Muscle of leg (tissue), 16 donors: ENCODE measurements at places on chromosomes 1 and 21.

- DNase-seq, result no peak
Measured at GRCh38 chr21:42956824-42957630, 17.3 kb upstream of the PKNOX1 start.

DNA sequence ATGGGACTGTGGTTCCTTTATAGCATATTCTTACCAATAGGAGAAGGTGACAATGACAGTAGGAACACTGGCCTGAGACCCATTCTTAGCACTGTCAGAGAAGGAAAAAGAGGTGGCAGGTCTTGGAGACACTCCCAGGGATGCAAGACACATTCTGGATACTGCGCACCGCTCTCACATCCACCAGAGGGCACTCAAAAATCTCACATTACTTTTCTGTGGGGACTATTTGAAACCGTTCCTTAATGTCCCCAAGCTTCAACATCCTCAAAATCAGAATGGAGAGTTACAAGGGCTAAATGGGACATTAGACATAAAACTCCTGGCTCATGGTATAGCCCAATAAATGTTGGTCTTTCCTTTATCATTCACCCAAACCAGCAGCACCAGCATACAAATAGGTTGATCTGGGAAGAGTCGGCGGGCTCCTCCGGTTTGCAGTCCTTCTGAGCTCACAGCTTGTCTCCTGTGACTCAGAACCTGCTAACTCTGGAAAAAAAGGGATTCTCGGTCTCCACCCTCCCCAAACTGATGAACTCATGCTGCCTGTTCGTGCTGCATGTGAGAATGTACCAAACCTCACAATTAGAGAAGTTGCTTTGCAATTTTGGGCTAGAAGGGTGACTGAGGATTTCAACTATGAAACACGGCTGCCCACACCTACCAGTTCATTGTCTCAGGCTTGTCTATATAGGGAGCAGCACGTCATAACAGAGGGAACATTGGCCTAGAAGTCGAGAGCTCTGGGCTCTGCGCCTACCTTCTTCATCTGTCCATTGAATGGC, 40.2 kb downstream of the IL12RB2 start:
- peak; percentile 63 for DNase-seq

- DNase-seq, result no peak
Measured at GRCh38 chr21:37878946-37879660, 37.2 kb downstream of the KCNJ6 start.

DNA sequence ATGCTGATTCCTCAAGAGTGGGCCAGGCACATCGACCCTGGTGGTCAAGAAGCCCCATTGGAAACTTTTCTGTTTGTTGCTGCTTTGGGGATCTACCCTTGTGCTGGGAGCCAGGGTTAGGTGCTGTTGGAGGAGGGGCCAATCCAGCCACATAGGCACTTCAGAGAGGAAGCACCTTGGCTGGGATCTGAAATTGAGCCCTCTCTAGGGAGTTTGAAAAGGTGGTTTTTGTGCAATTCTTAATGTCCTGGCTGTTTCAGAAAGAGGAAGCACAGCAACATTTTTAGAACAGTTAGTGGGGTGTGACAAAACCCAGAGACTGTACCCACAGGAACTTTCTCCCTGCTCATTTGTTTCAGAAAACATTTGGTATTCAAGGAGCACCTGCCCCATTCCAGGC, 17.2 kb upstream of the BEND5 start:
- no peak for DNase-seq

DNA sequence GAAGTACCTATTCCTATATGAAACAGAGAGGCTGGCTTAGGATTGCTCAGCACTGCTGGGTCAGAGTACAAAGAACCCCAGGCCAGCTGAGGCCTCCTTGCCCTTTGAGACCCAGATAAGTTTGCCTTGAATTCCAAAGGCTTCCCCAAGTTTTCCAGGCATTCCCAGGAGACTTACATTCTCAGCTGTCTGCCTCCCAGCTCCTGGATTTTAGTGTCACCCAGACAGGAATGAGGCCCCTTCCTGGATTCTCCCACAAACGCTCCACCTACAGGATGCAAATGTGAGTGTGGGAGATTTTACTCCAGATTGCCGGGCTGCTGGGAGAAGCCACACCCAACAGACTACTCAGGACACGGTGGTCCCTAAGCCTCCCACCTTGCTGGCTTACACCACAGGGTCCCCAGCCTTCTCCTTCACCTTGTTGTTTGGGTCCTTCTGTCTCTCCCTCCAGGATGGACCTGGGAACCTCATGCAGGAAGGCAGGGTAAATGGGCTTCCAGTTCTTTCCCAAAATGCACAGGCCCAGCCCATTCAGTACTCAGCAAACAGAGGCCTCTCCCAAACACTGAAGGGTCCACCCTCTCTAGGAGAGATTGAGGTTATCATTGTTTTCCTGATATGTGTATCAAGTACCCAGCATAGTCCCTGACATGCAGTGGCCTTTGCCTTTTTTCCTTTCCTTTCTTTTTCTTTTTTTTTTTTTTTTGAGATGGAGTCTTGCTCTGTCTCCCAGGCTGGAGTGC, 10.6 kb downstream of the RHBG start:
- DNase-seq, result no peak

GRCh38 chr1:6223617-6224016, 12.1 kb downstream of the ICMT start:
- DNase-seq, result no peak

GRCh38 chr1:22878626-22879025, 94.0 kb downstream of the LACTBL1 start:
- DNase-seq, result no peak

- peak; percentile 57 for DNase-seq
Measured at GRCh38 chr1:108200687-108201051, 526 bp upstream of the SLC25A24 start.

- DNase-seq, result no peak
Measured at GRCh38 chr1:109275706-109276345, 7.1 kb downstream of the PSRC1 start.

DNA sequence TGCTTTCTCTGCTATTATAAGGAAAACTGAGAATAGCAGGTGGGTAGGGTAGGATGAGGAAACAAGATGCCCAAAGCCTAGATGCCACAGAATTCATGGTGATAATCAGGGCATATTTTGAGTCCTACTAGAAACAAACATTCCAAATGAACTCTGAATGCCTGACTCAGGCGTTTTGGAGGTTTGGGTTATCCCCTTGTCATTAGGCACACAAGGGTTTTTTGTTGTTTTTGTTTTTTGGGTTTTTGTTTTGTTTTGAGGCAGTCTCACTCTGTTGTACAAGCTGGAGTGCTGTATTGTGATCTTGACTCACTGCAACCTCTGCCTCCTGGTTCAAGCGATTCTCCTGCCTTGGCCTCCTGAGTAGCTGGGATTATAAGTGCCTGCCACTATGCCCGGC, 19.2 kb downstream of the SYNC start:
- DNase-seq, result no peak

DNA sequence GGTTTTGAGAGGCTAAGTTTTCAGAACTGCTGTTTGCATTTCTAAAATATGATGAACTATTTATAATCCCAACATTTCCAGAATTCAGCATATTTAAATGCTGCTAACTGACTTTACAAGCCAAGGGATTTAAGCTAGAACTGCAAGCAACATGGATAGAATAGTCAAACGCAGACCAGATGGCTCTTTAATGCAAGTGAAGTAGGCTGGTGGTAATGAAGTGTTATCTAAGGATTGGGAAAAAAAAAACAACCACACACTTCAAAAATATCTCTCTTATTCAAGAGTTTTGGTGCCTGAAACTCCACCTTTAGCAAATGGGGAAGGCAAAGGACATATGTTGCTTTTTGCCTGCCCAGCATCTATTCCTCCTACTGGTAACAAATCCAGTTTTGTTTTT, 20.9 kb upstream of the SSX2IP start:
- peak; percentile 68 for DNase-seq

DNA sequence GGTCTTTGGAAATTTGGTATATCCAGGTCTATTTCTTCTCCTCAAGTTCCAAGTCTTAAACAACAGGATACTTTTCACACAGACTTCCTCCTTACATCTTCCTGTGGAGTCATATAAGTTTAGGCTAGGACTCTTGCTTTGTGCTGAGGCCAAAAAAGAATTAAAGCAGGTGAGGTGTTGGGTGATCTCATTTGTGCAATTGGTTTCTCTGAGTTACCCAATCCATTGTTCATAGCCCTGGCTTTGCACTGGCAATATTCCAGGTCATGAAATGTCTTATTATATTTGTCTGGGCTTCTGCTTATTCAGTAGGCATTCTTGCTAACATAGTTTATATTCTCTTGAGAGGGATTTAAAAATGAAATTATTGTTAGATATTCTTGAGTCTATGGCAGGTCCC, 14.1 kb upstream of the KIAA0040 start:
- no peak for DNase-seq

GRCh38 chr1:207454046-207454964, at the start of gene CR2:
CR2 (plus strand) TSS chr1:207454328; CDS start chr1:207454419, 91 bp downstream.
- DNase-seq, result peak; percentile 13

DNA sequence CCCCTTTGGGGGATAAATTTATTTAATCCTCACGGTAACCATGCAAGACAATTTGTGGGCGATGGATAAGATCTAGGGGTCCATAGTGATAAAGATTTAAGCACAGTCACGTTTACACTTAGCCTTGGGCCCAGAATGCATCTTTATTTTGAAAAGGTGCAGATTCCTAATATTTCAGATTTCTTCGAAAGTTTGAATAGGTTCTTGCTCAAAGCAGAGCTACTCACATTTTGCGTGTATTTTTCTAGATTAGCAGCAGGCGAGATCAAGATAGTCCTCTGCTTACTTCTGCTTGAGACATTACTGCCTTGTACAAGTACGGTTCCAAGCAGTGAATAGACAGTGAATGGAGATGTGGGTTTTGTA, 647 bp downstream of the TSEN15 start:
- no peak for DNase-seq

- DNase-seq, result peak; percentile 65
Measured at GRCh38 chr1:7379441-7379971, 391.6 kb upstream of the VAMP3 start.

- DNase-seq, result peak; percentile 86
Measured at GRCh38 chr1:76154206-76154956, 79.8 kb downstream of the ST6GALNAC3 start.

GRCh38 chr1:113890816-113891215, 3.4 kb upstream of the BCL2L15 start:
- DNase-seq, result no peak

GRCh38 chr1:212671342-212672031, 28.2 kb downstream of the BATF3 start:
- DNase-seq, result peak; percentile 80

DNA sequence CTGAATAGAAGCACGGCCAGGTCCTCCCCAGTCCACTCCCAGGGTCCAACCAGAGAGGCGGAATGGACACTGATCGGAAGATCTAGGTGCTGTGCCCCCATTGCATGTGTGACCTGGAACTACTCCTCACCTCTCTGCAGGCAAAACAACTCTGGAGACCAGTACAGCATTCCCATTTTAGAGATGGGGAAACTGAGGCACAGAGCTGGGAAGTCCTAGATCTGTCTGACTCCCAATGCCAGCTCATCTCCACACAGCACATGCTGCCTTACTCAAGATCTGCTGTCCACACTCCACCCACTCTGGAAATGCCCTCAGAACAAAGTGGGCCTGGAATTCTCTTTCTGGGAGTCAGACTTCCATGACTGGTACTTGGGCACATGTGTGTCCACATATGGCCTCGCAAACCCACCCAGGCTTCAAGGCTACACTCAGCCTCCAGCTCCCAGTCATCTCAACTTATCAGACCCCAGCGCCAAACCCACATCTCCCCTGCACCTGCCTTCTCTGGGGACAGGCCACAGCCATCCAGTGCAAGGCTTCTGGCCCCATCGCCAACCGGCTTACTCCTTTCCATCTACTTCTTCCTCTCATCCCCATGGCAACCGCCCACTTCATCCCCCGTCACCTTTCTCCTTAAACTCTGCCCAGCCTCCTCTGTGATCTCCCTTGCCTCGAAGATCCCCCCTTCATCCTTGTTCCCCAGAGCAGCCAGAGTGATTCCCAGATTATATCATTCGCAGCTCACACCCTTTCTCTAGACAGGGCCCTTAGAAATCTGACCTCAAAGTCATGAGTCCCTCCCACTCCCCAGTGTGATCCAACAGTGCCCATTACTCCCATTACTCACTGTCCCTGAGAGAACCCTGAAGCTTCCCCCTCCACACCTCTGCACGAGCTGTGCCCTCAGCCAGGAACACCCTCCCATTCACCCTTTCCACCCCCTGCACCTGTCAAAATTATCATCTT, 2.7 kb downstream of the COL8A2 start:
- no peak for DNase-seq

- DNase-seq, result peak; percentile 32
Measured at GRCh38 chr1:71413441-71414175, 332.8 kb upstream of the ZRANB2 start.

- DNase-seq, result peak; percentile 52
Measured at GRCh38 chr21:33362044-33362555, 37.3 kb downstream of the IFNAR1 start.

- no peak for DNase-seq
Measured at GRCh38 chr1:102661481-102661880, 446.8 kb downstream of the COL11A1 start.

GRCh38 chr1:200692316-200692715, 22.6 kb upstream of the DDX59 start:
- DNase-seq, result no peak

DNA sequence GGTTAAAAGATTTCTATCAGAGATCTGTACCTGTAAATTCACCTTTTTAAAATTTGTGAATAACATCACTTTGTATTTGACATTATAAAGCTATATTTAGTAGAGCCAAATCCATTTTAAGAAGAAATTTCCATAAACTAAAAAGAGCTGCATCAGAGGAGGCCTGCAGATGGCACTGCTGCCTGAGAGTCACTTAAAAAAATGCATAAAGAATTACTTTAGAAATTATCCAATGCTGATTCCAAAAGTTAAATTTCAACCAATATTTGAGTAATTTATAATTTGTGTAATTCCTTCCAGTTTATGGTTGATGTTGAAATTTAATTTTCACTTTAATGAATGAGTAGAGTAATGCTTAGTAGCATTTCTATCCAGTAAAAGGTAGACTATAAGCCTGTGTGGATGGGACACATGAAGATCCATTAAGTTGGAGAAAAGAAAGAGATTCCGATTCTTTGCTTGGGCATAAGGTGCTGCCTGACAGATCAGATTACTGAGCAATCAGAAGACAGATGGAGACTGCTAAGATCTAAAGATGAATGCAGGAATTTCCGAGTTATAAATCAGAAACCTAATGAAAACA, 20.7 kb upstream of the RPE65 start:
- peak; percentile 40 for DNase-seq

DNA sequence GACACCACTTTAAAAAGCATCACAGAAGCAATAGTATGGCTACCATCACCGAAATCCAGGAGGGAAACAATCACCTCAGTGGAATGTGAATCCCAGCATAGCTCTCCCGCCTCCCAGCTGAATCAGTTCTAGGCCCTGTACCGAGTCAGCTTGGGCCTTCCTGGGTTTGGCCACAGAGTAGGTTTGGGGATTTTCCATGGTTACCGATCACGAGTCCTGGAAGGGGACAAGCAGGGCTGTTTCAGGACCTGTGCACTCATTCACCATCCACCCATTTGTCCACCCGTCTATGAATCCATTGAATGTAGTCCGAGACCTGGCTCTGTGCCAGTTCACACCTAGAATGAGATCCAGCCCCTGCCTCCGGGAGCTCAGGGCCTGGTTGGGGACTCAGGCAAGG, 94.2 kb downstream of the ARHGEF10L start:
- no peak for DNase-seq
